ENCODE measurements at places on chromosomes 5 and 9.

DNA sequence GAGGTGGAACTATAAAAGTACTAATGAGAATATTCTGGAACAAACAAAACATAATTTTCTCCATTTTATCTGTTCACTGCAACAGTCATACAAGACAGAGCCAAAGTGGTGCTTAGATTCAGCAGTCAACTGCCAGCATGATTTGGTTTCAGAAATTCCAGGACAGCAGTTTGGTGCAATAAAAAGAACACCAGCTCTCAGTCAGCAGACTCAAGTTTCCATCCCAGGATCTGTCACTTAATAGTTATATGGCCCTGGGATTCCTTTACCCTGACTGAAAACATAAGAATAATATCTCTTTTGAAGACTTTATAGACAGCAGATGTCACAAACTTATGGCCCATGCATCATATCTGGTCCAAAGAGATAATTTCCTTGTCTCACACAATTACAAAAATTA, 92.8 kb upstream of the RASEF start:
- no peak for DNase-seq

DNA sequence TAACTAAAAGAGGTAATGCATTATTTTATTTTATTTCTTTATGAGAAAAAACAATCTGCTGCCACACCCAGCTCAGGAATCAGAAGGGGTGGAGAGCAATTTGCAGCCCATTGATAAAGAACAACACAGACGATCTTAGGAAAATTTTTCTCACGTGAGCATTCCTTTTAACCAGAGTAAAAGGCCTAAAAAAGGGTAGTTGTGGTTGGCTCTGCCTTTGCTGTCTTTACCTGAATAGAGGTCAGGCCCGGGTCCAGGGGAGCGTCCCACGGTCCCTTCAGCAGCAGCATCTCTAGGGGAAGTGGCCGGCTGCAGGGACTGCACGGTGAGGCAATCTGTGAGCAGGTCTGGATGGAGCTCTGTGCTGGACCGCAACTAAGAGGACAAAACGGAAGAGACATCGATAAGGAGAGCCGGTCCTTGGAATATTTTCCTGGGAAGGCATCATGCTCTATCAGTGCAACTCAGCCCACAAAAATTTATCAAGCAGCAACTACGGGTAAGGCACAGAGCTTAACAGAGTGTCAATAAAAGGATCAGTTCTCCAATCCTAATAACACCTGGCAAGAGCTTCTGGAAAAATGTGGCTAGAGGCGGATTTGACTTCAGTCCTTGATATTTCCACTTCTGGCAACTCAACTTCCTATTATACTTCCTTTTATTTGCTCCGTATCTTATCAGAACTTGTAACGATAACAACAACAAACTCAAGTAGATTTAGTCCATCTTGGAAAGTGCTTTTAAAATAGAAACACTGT, 372.8 kb upstream of the RFX3 start:
- no peak for DNase-seq

GRCh38 chr5:171969288-171969880, 37.1 kb downstream of the FBXW11 start:
- DNase-seq = no peak

DNA sequence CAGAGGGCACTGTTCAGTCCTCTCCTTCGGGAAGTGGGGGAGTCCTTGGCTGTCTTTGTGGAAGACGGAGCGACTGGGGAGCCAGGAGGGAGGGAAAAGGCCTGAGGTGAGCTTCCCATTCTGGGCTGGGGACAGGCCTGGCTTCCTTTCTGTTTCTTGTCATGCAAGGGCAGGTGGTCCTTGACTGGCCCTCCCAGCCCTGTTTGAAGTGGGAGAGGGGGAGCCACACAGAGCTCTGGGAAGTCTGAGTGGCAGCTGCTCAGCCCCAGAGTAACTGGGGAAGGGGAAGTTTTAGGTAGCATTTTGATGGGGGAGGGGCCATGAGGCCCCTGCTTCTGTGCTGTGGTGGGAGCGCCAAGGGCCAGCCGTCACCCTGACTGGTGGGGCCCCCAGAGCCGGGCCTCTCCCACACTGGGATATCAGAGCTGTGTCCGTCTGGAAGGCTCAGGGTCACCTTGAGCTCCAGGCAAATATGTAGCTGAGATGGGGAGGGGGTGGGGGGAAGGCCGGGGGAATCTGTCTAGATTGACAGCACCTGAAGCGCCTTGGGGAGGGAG, 6.5 kb downstream of the UNC5A start:
- no peak for DNase-seq

DNA sequence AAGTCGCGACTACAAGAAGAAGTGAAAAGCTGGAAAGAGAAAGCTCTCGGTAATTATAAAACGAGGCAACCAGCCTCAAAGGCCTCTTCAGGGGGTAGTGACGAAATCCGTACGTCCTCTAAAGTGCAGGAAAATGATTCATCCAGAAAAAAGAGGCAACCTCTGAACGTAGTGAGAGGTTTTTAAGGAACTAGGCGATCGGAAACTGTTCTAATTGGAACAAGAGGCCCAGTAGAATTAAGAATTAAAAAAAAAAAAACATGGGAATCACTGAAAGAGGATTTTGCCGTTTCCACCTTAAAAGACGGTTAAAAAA, 1.0 kb downstream of the CSNK1A1 start:
- no peak for DNase-seq

DNA sequence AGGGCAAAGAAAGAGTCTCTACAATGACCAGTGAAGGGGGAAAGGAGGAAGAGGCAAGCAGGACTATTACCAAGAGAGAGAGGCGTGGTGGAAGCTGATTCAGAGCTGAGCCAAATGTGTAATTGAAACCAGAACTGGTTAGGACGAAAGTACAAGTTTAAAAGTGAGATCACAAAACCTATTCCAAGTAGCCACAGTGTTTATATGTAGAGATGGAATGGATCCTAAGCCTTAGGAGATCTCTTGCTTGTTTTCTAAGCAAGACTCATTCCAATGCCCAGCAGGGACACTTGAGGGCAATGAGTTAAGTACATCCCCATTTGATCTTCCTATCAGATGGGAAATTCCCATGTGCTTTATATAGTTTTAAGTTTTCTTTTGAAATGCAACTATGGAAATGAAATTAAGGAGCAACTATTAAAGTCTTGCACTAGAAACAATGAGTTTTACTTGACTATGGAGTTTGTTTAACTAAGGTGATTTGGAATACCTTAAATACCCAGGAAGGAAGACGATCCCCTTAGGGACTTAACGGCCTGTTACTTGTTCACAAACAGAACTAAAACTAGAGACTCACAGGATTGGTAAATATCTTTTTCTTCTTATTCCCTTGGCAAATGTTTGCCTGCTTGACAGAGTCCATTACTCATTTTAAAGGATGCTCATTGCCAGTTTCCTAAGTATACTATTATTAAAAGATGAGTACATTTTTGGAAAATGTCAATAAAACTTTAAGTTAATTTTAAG, 51.1 kb upstream of the SNX2 start:
- peak; percentile 62 for DNase-seq

- DNase-seq = no peak
Observed at GRCh38 chr5:100905259-100905914, 2.3 kb upstream of the ST8SIA4 start.

DNA sequence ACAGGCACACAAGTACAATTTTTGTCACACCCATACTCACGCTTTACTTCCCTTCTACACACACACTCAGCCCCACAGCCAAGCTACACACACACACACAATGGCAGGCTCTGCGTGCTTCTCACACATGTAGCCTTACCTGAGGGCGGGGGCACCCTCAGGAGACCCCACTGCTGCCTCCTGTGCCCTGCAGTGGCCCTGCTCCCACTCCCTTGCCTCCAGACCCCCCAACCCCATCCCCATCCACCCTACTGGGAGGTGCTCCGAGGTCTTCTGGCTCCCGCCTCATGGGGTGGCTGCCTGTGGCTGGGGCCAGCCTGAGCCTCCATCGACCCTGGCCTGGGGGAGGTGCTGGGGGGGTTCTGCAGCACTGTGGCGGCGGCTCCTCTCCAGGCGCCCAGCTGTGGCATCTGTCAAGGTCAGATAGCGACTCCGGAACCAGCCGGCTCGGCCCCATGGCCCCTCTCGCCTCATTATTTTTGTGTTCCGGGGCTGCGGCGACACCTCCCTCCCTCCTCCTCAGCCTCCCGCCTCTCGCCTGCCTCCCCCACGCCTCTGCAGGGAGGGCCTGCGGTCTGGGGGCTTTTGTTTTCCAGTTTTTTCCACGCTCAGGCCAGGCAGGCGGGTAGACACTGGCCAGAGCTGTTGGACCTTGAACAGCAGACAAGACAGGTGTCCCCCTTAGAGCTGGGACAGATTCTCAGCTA, 21.7 kb downstream of the CXXC5 start:
- DNase-seq = peak; percentile 69

- no peak for DNase-seq
Observed at GRCh38 chr5:54156577-54156976, 153.8 kb downstream of the ARL15 start.

- DNase-seq = no peak
Observed at GRCh38 chr5:174307656-174308271, 262.3 kb downstream of the NSG2 start.

GRCh38 chr9:112086627-112087026, 88.5 kb downstream of the SUSD1 start:
- no peak for DNase-seq

- no peak for DNase-seq
Observed at GRCh38 chr5:107418902-107419301, 251.8 kb downstream of the EFNA5 start.

DNA sequence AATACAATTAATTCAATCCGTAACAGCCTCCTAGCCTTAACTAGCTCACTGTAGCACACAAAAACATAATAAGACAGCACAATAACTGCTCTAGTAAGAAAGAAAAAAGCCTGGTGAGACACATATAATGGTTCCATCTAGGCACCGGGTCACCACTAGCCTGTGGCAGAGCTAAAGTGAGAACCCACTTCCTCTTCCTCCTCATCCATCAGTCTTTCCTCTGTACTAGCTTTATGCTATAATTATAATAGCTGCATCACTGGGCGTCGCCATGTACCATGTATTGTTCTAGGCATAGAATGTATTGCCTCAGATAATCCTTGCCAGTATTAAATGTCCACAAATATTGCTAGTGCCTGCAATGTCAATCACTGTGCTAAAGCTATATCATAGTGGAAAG, 23.1 kb downstream of the ADRB2 start:
- no peak for DNase-seq

DNA sequence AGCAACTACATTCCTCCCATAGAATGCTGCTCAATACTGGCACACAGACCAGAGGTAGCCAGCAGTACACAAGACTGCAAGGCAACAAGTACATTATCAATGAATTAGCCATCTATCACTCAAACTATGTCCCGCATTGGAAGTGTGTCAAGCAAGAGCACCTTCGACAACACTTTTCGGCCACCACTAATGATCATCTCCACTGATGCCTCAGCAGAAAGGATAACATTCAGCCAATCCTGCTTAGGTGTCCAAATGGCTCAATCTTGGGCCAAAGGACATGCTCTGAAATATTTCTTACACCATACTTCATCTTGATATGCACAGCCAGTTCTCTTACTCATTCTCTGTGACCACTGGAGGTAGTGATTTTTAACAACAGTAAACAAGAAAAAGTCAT, 25.0 kb downstream of the SKP1 start:
- DNase-seq = no peak

DNA sequence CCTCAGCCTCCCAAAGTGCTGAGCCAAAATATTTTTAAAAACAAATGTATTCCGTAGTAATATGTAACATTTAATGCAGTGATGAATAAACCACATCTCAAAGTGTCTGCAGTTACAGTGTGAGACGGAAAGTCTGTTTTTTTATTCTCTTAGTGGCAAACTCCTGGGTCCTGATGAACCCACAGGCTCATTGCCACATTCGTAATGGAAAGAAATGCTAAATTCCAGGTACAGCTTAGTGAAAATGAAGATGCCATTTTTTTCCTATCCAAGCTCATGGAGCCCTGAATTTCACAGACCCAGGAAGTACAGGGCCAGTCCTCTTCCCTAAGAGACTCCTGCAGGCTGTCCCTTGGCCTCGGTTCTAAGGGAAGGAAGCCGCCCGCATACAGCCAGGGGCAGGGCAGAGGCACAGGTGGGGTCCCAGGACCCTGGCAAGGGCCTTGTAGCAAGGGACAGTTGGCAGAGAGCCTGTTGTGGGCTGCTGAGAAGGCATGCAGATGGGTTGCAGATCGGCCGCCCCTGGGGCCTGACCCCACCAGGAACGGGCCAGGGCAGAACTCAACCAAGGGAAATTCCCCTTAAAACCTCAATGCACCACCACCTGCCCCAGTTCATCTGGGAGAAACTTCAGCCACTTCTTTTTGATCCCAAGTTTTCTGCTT, 36.2 kb downstream of the IPPK start:
- no peak for DNase-seq

DNA sequence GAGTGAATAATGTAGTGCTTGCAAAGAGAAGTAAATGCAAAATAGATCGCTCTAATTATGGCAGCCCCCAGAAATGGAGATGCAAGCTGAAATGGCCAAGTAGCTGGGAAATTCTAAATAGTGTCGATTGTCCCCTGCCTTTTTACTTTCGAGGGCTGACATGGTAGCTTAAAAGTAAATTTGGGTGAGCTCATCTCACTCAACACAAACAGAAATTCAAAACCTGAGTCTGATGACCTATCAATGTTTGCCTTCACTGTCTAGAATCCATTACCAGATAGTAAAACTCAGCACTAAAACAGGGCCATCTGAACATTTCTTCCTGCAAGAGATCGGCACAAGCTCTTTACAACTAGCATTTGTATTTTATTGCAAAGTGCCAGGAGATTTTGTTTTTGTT, 7.0 kb upstream of the LHX2 start:
- DNase-seq = no peak

DNA sequence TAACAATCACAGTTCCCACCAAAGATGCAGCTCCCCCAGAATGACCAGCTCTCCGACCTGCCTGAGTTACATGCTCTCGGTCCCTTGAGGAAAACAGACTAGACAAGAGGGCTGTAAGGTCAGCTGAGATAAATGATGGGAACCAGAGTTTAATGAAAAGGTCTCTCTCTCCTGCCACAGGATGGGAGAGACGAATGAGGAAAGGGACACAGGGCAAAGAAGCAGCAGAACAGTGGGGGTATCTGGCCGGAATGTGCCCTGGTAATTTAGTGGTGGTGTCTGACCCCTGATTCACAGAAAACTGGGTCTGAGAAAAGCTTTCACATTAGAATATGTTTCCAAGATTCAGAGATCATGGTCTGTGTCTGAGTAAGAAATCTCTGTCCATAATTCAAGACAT, 118.5 kb downstream of the BRINP1 start:
- DNase-seq = no peak

DNA sequence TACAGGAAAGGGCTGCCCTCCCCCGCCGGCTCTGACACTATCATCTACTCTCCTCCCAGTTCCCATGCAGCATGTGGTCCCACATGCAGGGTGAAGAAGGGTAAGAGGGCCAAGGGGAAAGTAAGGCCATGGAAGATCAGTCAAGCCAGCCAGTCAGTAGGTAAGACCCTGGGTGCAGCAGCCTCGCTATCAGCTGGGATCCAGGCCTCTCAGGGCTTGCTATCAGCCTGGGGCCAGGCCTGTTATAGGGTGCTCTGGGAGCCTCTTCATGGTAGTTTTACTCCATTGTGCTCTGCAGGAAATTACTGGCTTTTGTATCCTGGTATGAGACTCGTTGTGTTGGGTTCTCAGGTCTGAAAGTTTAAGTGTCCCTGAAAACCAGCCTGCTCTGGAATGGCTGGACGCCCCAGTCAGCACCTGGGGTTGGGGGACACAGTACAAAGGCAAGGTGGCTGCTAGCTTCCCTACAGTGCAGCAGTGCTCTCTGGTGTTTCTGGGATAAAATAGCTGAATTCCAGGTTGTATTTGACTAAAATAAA, 21.4 kb downstream of the SLC22A4 start:
- DNase-seq = no peak

GRCh38 chr9:89634995-89635742, 30.4 kb downstream of the GADD45G start:
- DNase-seq = no peak

- DNase-seq = no peak
Observed at GRCh38 chr5:142350021-142350420, 25.2 kb upstream of the SPRY4 start.

- DNase-seq = no peak
Observed at GRCh38 chr9:116212986-116213692, 59.5 kb downstream of the PAPPA start.
